IMR-90 (cell line): ENCODE measurements at places on chromosomes 3 and 15.

GRCh38 chr15:67720556-67721175 lies 104.6 kb upstream of the SKOR1 start:
- DNase-seq: no peak

- no peak for DNase-seq
Observed at GRCh38 chr3:128411574-128412064, 55.1 kb downstream of the DNAJB8 start.

DNA sequence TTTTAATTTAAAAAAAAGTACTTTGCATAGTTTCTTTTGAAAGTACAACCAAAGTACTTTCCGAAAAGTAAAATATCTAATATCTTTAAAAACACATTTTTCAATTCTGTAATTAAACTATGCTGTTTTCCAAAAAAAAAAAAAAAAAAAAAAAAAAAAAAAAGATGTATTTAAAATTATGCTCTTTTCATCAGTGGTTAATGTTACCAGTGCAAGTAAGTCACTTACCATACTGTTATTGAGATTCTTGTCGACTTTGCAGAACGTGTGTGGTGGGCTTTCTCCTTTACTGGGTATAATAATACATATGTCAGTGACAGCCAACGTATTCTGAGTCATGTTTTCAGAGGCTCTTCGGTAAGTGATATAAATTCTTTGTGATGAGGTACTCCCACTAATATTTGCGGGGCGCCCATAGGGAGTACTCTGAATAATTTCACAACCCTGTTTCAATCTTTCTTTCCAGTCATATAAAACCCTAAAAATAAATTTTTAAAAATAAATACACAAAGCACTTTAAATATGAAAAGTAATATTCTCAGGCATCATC lies 39.9 kb downstream of the DENND4A start:
- peak; percentile 63 for DNase-seq

DNA sequence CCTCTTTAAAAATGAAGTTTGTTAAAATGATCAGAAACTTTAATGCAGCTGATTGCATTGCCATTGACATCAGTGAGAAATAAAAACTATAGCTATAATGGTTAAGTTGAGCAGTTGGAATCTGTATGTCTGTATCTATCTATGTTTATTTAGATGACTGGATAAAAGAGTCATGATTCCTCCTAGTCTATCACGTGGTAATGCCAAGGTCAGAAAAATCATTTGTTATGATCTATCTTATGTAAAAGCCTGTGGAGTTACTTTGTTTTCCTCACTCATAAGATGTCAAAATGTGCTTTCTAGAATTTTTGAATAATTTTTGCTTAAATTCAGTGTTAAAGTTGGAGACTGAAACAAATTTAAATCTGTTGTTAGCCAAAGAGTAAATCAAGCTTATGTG lies 63.3 kb downstream of the MBNL1 start:
- DNase-seq: peak; percentile 34

DNA sequence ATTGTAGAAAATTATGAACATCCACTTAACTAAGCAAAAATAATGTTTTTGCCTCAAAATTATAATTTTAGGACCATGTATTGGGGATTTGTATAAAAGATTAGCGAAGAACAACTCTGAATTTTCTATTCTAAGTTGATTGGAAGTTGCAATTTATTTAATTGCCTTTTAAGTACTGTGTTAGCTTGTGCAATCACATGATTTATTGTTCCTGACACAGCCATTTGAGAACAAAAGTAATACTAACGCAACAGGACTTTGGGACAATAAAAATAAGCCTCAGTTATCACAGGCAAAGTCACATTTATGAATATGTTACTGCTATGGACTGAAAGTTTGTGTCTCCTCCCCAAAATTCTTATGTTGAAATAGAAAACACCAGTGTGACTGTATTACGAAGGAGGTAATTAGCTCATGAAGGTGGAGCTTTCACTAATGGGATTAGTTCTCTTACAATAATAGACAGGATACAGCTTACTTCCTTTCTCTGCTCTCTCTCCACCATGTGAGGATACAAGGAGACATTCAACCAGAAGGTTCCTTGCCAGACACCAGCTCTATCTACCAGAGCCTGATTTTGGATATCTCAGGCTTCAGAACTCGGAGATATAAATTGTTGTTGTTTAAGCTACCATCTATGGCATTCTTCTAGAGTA lies 745.9 kb downstream of the ZBBX start:
- no peak for DNase-seq

GRCh38 chr15:45715528-45715927 lies 80.7 kb downstream of the SQOR start:
- peak; percentile 32 for DNase-seq

DNA sequence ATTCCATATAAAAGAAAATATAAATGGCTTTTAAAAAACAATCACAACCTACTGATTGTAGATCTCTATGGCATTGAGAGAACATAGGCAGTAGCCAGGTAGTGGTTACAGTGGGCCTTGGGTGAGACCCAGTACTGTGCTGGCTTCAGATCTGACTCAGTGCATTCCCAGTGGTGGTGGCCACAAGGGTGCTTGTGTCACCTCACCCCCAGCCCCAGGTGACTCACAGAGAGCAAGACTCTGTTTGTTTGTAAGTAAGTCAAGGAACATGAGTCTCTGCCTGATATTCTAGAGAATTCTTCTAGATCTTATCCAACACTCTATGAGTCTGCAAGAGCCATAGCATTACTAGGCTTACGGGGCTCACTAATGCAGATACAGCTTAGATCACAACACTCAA lies 118.8 kb upstream of the AZI2 start:
- DNase-seq: no peak

DNA sequence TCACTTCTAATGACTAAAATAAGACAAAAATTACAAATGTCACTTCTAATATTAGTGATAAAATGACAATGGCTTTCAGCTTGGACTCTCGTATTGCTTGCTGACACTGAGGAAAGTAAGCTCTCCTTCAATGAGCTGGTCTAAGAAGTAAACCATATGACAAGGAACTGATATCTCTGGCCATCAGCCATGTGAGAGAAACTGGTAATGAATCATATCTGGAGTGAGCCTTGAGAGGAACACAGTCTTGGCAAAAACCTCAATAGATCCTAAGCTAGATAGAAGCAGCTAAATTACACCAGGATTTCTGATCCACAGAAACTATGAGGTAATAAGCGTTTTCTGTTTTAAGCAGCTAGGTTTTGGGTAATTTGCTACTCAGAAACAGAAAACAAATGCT lies 1575.1 kb downstream of the OTOL1 start:
- DNase-seq: no peak

DNA sequence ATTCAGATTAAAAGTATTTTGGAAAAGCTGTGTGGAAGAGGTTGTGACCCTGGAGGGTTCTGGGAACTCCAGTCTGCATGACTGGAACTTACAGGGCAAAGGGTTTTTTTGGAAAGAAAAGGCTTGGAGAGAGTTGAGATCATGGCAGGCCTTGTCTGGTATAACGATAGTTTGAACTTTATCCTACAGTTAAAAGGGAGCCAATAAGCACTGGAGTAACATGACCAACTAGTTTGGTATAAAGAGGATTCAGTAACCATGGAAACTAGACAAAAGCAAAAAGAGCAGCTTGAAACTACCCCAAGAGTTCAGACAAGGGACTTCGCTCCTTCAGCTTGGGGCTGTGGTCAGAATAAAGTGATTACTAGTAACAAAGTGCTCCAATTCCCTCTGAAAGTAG lies 151.2 kb upstream of the TMCO5A start:
- no peak for DNase-seq

GRCh38 chr3:167936019-167936418 lies 159.7 kb downstream of the GOLIM4 start:
- no peak for DNase-seq
